Naive thymus-derived CD4-positive, alpha-beta T cell (primary cell): ENCODE measurements at places on chromosomes 12 and 14.

DNA sequence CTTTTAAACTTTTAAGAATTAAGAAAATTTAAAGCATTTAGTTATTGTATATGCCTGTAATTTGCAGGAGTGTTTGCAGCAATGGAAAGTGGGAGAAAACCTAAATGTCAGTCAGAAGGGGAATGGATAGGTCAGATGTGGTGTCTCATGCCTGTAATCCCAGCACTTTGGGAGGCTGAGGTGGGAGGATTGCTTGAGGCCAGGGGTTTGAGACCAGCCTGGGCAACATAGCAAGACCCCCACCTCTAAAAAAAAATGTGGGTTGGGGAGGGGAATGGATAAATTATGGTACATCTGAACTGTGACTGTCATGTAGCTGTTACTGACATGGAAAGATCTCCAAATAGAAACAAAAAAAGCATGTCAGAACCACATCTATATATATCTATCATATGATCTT, 2.1 kb downstream of the MRPL42 start:
- peaks cover 15% of the 10 kb centered on the region for H3K36me3 ChIP-seq
- H3K4me3 ChIP-seq, result no peak overlapping the region
- peaks cover 10% of the 10 kb centered on the region for H3K4me1 ChIP-seq

DNA sequence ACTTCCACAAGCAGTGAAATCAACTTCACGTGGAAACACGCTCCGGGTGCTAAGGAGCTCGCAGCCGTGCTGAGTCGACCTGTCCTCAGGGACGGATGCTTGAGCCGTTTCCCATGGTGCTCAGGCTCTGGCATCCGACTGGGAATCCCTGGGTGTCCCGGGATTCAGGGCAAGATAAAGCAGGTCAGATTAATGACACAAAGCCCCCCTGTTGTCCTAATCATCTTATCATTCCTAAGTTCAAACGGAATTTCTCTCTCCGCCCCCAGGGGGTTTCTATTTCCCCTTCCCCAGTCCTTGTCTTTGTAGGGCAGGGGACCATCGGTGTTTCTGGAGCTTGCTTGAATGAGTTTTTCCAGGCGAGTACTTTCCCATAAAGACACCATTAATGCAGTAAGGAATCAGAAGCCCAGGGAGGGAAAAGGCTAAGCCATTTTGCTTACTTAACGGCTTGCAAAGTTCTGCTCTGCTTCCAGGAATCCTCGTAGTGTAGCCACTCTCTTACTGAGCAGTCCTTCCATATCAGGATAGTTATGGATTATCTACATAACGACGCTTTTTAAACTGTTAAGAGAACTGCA, 116.5 kb downstream of the TMEM132C start:
- DNase-seq, result no peak
- no peaks in the 10 kb centered on the region for H3K27me3 ChIP-seq
- H3K4me3 ChIP-seq, result no peak overlapping the region
- H3K36me3 ChIP-seq, result no peaks in the 10 kb centered on the region
- no peaks in the 10 kb centered on the region for H3K4me1 ChIP-seq

DNA sequence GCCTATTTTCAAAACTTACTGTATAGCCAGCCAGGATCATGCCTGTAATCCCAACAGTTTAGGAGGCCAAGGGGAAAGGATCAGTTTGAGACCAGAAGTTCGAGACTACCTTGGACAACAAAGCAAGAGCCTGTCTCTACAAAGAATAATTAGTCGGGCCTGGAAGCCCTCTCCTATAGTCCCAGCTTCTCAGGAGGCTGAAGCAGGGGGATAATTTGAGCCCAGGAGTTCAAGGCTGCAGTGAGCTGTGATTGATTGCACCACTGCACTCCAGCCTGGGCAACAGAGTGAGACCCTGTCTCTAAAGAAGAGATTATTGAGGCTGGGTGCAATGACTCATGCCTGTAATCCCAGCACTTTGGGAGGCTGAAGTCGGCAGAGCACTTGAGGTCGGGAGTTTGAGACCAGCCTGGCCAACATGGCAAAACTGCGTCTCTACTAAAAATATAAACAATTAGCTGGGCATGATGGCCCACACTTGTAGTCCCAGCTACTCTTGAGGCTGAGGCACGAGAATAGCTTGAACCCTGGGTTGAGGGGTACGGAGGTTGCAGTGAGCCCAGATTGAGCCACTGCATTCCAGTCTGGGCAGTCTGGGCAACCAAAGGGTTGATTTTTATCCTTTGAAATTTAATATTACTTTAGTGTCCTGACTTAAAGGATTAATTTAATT, 14.1 kb downstream of the EID3 start:
- no peak for DNase-seq
- H3K4me1 ChIP-seq, result no peaks in the 10 kb centered on the region
- no peak overlapping the region for H3K27ac ChIP-seq
- peaks cover 63% of the 10 kb centered on the region for H3K36me3 ChIP-seq
- no peaks in the 10 kb centered on the region for H3K27me3 ChIP-seq

GRCh38 chr14:37124614-37125013, 47.8 kb downstream of the SLC25A21 start:
- no peaks in the 10 kb centered on the region for H3K36me3 ChIP-seq
- H3K27ac ChIP-seq, result no peak overlapping the region
- no peaks in the 10 kb centered on the region for H3K4me1 ChIP-seq
- no peaks in the 10 kb centered on the region for H3K27me3 ChIP-seq
- no peak overlapping the region for H3K4me3 ChIP-seq

- H3K36me3 ChIP-seq, result no peaks in the 10 kb centered on the region
- peak; percentile 18 for DNase-seq
- H3K4me1 ChIP-seq, result peaks cover 30% of the 10 kb centered on the region
- peak overlapping the region; percentile 71 for H3K4me3 ChIP-seq
Observed at GRCh38 chr12:121241156-121241970, 31.4 kb downstream of the P2RX4 start.

GRCh38 chr14:61677479-61677878, 17.8 kb upstream of the HIF1A start:
- H3K27ac ChIP-seq, result no peak overlapping the region
- DNase-seq, result no peak
- no peaks in the 10 kb centered on the region for H3K27me3 ChIP-seq
- H3K4me1 ChIP-seq, result peaks cover 16% of the 10 kb centered on the region
- H3K4me3 ChIP-seq, result no peak overlapping the region

DNA sequence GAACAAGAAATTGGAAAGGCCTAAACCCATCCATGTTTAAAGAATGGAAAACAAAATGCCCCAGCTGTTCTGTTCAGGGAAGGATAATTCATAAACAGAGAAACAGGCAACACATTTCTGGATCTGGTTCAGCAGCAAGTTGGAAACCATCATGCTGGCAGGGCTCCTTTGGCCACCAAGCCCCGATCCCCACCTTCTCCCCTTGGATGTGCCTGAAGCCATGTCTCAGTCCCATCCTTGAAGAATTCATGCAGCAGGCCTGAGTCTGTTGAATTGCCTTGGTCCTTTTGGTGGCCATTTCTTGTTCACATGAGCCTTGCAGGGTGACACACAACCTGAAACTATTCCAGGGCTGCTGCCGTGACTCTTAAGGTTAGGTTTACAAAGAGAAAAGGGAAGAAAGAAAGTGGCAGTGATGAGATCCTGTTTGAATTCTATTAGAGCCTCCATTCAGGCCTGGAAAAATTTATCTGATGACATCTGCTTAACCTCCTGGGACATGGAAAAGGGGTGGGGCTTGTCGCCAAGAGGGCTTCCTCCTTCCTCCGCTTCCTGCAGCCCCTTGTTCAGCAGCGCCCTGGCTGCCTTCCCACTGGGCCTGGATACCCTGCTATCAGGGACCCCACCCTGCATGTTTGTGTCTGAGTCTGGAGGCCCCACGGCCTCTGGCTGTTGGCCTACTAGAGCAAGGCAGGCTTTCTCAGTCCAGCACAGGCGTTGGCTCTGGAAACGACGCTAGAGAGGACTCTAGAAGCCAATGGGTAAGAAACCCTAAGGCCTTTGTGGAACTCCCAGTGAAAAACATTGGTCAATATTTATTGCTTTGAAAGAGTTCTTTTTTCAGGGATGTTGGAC, 341.9 kb downstream of the C12orf75 start:
- H3K36me3 ChIP-seq, result no peaks in the 10 kb centered on the region
- H3K4me1 ChIP-seq, result no peaks in the 10 kb centered on the region
- H3K27ac ChIP-seq, result no peak overlapping the region
- DNase-seq, result no peak
- no peaks in the 10 kb centered on the region for H3K27me3 ChIP-seq

DNA sequence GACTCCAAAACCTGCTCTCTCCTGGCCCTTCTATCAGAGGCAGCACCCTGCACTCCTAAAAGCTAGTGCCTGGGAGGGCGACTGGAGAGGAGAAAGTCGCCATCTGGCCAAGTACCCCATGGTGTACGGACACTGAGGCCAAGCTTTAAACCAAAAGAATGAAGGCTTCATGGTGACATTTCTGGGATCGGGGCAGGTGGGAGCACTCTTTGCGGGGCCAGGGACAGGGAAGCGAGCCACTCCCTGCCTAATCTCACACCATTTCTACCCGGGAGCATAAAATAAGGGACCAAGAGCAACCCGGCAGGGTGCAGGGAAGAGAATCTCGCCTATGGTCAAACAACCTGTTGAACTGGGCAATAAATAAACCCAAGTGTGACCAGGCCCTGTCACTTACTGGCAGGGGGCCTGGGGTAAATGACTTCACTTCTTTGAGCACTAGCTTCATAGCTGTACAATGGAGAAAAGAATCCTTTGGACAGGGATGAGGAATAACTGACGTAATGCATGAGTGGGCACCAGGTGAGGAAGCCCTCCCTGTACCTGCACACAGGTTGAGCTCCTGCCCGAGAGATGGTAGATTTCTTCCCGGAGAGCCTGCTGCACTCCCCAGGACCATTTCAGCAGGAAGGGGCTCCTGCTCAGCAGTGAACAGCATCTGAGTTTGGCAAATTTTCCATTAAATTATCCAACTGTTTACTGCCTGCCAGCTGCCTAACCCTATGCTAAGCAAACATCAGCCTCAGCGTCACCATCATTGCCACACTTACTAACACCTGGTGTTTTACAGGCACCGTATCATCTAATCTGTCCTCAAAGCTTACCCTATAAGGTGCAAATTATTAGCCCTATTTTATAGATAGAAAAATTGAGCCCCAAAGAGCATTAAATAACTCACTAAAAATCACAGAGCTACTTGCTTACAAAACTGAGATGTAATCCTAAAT, 2.0 kb downstream of the SERPINA1 start:
- H3K27me3 ChIP-seq, result no peaks in the 10 kb centered on the region
- DNase-seq, result no peak
- H3K27ac ChIP-seq, result no peak overlapping the region
- H3K36me3 ChIP-seq, result no peaks in the 10 kb centered on the region
- H3K4me3 ChIP-seq, result no peak overlapping the region
- no peaks in the 10 kb centered on the region for H3K4me1 ChIP-seq

DNA sequence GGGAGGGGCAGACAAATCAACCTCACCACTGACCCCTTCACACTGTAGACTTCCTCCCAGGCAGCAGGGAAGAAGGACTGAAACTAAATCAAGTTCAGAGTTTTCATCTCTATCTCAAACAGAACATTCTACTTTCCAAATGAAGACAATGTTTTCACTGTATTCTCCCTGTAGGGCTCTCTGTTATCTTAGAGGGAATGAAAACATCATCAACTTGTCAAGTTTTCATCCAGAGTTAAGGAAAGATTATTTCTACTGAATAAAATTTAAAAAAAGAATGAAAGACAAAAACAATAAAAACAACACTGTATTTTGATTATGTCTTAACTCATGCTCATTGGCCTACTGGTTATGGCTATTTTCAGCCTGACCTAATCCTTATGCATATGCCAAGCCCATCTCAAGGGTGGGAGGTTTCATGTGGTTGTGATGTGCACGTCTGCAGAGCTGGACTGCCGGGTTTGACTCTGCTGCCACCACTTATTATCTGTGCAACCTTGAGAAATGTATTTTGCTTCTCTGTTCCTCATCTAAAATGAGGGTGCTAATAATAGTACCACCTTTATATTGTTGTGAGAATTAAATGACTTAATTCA, 152.0 kb upstream of the AVPR1A start:
- H3K27me3 ChIP-seq, result no peaks in the 10 kb centered on the region
- no peaks in the 10 kb centered on the region for H3K4me1 ChIP-seq
- DNase-seq, result no peak
- no peak overlapping the region for H3K27ac ChIP-seq

DNA sequence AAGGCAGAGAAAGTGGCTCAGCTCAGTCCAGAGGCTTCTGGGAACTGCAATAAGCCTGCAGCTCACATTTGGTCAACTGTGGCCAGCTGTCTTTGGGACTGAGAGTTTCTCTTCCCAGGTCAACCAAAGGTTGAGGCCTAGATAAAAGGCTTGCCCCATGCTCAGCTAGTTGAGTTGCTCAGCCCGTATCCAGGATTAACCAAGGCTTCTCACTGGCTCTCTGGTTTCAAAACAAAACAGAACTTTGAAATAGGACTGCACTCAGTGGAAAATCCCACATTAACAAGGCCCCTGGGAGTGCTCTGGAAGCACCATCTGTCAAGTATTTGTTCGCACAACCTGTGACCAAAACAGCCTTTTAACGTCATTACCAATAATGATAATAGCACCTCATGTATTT, 40.3 kb upstream of the NUAK1 start:
- DNase-seq, result no peak
- H3K4me3 ChIP-seq, result no peak overlapping the region
- no peak overlapping the region for H3K27ac ChIP-seq
- H3K27me3 ChIP-seq, result no peaks in the 10 kb centered on the region

GRCh38 chr14:24167469-24168114, 4.3 kb upstream of the REC8 start:
- H3K27me3 ChIP-seq, result no peaks in the 10 kb centered on the region
- H3K27ac ChIP-seq, result no peak overlapping the region
- DNase-seq, result no peak
- peaks cover 64% of the 10 kb centered on the region for H3K36me3 ChIP-seq

- H3K27me3 ChIP-seq, result no peaks in the 10 kb centered on the region
- no peaks in the 10 kb centered on the region for H3K36me3 ChIP-seq
- H3K4me3 ChIP-seq, result no peak overlapping the region
- no peak for DNase-seq
- H3K4me1 ChIP-seq, result no peaks in the 10 kb centered on the region
Observed at GRCh38 chr12:109675411-109675810, 38.2 kb upstream of the FAM222A start.

GRCh38 chr12:107079172-107080011, 14.0 kb downstream of the CRY1 start:
- H3K27me3 ChIP-seq, result no peaks in the 10 kb centered on the region
- DNase-seq, result peak; percentile 24
- H3K27ac ChIP-seq, result no peak overlapping the region
- H3K4me3 ChIP-seq, result no peak overlapping the region
- no peaks in the 10 kb centered on the region for H3K4me1 ChIP-seq

DNA sequence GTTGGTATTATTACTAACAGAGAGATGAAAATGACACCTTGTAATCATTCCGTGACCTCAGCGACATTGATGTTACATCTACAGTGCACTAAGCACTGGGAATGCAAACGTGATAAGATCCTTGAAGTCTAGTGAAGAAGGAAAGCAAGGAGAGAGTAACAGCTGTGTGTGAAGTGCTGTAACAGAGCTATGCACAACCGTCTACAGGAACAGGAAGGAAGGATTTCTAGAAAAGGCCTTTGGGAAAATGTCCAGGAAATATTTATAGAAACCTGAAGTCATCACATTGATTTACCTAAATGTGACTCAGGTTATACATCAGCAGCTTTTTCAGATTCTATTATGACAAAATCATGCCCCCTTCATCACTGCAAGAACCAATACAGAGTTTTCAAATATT, 304.2 kb upstream of the AMIGO2 start:
- no peaks in the 10 kb centered on the region for H3K27me3 ChIP-seq
- no peak for DNase-seq
- no peak overlapping the region for H3K4me3 ChIP-seq
